Activated T-helper 9 cell treated with anti-CD3 and anti-CD28 coated beads, Interleukin-2, amount 50 U/mL, for 16 hours (primary cell): ENCODE measurements at places on chromosomes 6 and 20.
A peak's percentile ranks its signal among the peaks of the same experiment; 100 is the strongest.

DNA sequence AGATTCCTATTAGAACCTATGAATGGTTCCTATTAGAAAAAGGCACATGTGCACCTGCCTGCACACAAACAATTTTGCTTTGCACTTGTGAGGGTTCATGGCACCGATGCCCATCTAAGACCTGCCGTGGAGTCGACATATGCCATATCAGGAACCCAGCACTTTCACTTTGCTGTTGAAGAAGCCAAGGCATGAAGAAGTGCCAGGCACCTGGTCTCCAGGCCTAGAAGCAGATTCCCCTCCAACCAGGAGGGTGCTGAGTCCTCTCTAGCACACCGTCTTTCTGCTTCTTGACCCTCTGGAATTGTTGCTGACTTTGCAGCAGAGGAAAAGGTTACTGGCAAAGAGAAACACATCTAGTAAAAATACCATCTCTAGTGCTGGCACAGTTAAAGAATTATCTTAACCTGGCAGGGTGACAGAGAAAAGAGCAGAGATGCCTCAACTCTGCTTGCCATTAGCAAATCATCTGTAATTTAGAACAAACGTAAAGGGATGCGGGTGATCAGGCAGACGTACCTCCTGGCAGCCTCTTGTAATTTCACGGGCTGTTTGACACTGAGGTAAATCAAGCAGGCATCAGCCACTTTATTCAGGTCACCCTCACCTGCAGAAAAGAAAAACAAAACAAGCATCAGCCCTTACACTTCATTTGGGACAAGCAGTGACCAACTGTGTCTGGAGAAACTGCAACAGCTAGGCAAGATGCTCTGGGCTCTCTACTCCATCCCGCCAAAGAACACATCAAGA lies 37.2 kb downstream of the TTI1 start:
- no peak for DNase-seq

DNA sequence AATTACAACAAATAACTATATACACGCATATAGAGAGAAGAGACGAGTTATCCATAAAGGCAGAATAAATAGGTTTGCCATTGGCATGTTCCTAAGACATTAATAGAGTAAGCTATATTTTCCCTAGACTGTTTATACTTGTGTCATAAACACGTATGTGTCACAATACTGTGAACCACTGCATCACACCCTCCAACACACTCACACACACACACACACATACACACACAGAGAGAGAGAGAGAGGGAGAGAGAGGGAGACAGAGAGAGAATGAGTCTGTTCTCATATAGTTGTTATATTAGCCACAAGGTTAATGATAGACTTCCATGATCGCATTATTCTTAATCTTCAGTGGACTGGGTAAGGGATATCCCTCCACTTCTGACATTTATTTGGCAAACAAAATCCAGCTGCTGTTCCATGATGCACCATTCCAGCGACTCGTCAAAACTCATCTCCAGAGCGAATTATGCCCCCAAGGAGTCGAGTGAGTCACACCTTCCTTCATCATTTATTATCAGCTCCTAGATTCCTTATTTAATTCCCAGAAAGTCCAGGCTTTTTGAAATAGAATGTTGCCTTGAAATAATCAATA lies 82.8 kb upstream of the HIVEP1 start:
- no peak for DNase-seq

DNA sequence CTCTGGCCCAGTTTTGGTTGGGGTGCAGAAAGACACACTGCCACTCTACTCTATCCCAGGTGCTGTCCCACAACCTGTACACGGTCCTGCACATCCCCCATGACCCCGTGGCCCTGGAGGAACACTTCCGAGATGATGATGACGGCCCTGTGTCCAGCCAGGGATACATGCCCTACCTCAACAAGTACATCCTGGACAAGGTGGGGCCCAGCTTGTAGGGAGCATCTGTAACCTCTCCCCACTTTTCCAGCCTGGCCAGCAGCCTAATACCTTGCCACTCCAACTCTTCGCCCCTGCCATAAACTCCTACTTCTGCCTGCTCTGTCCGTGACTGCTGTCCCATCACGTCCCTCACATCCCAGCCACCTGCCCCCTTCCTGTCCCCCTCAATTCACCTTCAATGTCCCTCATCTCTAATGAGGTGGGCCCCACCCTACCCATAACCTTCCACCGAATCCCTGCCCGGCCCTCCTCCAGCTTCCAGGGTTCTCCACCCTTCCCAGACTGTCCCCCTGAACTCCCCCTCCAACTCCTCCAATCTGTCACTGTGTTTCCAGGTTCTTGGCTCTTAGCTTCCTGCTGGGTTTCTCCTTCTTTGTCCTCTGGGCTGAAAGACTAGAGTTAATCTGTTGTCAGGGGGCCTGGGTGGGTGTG lies 12.1 kb downstream of the DEF6 start:
- DNase-seq = no peak

DNA sequence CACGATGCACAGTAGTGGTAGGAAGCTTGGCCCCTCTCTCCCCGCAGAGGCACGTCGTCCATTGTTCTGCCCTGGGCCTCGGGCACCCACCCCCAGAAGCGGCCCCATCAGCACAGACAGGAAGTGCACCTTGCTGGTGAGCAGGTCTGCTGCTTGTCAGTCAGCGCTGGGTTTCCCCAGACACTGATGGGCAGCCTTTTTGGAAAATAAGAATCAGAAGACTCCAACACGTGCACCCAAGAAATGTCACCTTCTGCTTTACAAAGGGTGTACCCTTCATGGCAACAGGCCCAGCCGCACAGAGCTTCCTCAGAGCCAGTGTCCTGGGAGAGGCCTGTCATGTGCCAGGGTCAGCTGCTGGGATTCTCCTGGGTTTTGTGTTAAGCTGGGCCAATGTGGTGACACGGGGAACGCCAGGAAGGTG lies 34.7 kb upstream of the IRF4 start:
- DNase-seq = no peak

GRCh38 chr6:36662380-36662779 lies 16.1 kb upstream of the CDKN1A start:
- no peak for DNase-seq

DNA sequence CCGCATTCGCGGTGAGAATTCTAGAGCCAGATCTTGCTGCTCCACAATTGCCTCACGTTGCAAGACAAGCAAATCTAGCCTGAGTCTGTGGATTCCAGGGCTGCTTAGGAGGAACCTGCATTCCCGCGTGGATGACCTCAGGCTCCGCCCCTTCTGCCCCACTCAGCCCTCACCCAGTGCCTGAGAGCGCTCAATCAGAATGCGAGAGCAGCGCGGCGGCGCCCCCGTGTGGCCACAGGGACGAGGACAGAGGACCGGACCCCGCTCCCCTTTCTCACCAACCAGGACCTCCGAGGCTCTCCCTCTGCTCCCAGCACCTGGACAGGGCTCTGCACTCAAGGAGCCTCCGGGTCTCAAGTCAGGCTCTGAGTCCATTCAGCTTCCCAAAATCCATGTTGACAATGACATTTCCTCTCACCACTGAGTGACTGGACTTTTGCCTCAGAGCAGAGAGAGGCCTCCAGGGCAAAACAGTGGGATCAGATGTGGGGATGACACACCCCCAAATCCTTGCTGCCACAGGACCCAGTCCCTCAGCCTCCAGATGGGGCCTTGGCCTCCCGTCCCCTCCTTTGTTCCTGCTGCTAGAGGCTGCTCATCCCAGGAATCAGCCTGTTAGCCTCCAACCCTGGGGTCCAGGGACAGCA lies 52.0 kb downstream of the RPP21 start:
- peak; percentile 79 for DNase-seq

- no peak for DNase-seq
Observed at GRCh38 chr20:40173872-40174271, 515.2 kb downstream of the MAFB start.

DNA sequence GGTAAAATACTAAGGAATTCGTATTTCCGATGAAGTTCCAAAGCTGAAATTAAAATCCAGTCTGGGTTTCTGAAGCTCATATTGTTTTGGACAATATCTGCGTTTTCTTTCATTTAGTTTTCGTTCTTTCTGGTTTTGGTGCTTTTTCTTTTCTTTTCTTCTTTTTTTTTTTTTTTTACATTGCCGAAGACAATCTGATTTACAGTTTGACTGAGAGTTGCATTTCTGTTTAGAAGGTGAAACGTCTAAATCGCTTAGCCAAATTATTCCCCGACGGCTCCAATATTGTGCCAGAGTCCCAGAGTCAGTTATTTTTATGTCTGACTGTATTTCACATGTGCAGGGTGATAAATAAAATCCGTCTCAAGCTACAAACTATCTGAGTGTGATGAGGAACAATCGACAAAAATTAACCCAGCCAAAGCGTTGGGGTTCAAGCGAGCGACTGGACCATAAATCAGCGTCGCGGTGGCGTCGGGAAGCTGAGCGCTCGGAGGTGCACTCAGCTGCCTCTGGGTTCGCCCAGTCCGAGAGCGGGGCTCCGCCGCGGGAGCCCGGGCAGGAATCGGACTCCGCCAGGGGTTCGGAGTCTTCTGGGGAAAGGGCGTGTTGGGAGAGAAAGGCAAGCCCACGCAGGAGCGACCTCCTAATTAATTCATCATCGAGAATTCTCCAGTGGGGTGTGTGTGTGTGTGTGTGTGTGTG lies 8.2 kb upstream of the TBX18 start:
- DNase-seq = no peak

DNA sequence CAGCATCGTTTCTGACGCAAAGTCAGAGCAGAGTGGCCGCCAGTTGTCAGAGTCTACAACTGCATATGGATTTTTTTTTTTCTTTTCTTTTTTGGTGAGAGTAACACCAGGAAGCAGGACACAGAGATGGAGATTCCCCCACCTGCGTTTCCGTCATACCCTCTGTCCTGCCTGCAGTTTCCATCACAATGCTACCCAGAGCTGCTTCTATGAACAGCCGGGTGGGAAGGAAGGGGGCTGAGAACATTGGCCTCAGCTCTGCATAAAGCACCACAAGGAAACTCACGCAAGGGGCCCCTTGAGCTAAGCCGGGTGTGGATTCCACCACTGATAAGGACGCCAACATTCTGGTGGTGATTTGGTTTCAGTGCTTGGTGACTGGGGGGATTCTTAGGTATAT lies 183.5 kb upstream of the AFDN start:
- DNase-seq = no peak

DNA sequence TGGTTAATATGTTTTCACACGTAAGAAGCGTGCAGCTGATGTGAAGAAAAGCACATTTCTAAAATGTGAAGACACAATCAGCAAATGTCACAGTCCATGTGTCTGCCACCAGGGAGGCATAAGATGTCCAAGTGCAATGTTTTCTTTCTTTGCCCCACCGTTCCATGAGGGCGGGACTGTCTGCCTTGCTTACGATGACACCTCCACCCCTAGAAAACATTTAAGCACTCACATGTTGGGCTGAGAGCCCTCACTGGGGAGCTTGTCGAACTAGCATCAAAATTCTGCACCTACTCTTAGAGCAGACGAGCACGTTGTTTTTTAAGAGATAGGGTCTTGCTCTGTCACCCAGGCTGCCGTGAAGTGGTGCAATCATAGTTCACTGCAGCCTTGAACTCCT lies 57.6 kb downstream of the PSMG4 start:
- no peak for DNase-seq

DNA sequence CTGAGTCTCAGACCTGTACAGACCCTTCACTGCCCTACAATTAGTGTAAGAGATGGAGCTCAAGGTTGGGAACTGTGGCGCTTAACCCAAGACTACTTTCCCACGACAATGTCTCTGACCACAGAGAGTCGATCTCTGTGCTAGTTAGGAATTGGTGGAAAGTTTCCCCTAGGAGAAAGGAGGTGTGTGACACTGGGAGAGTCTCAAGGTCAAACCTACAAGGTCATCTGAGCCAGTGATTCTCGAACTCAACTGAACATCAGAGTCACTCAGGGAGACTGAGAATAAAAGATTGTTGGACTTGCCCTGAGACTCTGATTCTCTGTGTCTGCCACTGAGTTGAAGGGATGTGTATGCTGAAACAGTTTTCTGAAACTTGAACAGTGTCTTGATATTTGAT lies 9.7 kb upstream of the AFDN start:
- DNase-seq = no peak

GRCh38 chr20:61185841-61186601 lies 66.0 kb upstream of the CDH4 start:
- DNase-seq = no peak

DNA sequence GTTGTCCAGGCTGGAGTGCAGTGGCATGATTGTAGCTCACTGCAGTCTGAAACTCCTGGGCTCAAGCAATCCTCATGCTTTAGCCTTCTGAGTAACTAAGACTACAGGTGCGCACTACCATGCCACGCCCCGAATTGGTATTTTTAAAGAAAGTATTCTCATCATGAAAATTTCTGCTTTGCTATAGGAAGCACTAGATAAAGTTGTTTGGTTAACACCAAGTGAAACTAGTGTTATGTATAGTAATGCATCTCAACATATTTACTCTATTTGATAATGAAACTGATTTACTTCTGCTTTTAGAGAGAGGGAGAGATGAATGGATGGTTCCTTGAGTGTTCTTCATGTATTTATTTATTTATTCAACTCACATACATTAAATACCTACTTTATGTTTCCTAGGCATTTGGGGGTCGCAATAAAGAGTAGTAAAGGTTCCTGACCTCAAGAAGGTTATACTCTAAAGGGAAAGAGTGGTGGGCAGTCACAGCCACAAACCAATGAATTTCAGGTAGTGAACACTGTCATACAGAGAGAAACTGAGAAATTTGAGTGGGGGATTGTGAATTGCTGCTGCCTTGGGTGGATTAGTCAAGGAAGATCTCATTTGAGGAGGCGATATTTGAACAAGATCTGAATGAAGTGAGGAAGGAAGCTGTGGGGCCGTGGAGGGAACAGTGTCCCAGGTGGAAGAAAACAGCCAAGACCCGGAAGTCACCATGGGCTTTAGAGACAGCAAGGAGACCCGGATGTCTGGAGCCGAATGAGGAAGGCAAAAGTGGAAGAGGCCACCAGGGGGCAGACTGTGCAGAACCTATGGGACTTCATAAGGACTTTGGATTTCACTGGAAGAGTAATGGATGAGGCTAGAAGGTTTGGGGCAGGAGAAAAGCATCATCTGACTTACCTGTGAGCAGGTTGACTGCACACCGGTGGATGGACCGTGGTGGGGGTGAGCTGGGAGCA lies 185.6 kb downstream of the TSHZ2 start:
- DNase-seq = peak; percentile 19

DNA sequence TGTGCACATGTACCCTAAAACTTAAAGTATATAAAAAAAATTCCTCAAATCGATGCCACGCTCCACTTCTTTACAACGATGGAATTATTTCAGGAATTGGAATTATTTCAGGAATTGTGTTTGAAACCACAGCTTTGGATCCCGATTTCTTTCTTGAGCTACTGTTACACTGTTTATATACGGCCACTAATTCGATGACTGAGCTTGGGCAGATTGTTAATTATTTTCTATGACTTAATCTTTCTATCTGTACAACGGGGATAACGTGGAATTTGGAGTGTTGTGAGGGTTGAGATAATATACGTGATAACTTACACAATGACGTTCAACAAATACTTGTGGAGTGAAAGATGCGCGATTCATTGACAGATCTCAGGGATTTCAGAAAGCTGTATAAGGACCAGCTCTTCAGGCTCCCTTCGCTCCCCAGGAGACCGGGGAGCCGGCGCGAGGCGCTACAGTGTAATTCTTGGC lies 171.3 kb downstream of the SLC16A10 start:
- no peak for DNase-seq
